MCF 10A (cell line): ENCODE measurements at places on chromosomes 11 and 22. TPM values are rescaled to one million over a fixed set of nuclear protein-coding genes. Genes with fewer than 3 reads are reported as not detected.

GPHA2 gene
- not detected in 2 replicates for total RNA-seq

HBG2 gene
- not detected in 2 replicates for total RNA-seq

MAP6 gene
- not detected in 2 replicates for total RNA-seq

NPTXR gene
- total RNA-seq = 0.93 and 0.96 TPM in 2 replicates

- no peak for DNase-seq
Observed at GRCh38 chr11:13869398-13869886, 93.1 kb upstream of the SPON1 start.

- DNase-seq = peak; percentile 17
Observed at GRCh38 chr22:35915477-35916013, 113.1 kb downstream of the RBFOX2 start.

DNA sequence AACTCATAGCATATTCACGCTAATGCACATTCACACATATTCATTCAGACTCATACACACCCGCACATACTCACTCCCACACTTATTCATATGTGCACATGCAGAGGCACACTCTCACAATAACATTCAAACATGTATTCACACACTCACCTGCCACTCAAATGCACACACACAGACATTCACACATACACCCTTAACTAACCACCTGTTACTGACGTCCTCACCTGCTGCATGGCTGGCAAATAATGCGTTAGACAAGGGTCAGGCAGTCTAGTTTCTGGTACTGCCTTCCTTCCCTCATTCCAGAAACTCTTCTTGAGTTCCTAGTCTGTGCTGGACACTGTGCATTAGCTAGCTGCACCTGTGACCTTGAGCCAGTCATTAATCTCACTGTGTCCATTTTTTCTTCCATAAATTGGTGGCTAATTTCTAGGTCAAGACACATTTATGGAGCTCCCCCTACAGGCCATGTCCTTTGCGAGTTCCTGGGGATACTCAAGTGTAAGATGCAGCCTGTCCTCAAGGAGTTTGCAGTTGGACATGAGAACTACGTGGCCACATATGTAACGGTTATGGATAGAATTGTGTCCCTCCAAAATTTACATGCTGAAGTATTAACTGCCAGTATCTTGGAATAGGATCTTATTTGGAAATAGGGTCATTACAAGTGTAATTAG lies 34.5 kb upstream of the SEZ6L start:
- DNase-seq = no peak

DNA sequence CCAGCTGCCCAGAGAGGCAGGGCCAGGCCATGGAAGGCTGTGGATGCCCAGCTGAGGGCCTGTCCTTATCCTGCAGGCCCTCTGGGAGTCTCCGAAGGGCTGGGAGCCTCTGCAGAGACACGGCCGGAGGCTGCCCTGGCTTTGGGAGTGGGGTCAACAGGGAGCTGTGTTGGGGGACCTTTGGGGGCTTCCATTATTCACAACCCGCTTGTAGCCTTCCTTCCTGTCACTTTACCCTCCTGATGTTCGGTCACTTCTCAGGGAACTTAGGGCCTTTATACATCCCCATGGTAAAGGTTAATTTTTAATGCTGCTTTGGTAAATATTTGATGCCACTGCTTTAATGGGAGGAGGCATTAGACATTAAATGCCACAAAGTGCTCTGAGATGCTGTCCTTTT lies 44.9 kb downstream of the SHISAL1 start:
- no peak for DNase-seq

- DNase-seq = no peak
Observed at GRCh38 chr11:128615076-128615475, 27.7 kb upstream of the ETS1 start.

DNA sequence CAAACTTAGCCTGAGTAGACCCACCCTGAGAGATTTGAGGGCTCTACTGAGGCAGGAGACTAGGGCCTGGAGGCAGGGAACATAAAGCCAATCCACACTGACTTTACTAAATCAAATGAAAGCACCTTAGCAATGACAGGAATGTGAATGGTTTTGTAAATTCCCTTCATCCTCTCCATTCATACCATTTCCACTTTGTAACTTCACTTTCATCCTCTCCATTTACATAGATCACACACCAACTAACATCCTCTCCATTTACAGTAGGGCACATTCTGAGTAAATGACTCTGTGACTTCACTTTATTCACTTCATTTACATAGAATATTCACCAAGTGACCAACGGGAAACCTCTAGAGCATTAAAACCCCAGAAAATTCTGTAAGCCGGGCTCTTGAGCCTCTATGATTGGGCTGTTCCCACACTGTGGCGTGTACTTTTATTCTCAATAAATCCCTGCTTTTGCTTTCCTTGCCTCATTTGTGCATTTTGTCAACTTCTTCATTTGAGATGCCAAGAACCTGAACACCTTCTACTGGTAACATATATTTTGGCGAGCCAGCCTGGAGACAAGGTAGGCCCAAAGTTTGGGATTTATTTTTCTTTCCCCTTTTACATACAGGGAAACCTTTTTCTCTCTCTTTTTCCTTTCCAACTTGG lies 82.9 kb downstream of the PIWIL4 start:
- DNase-seq = no peak

DNA sequence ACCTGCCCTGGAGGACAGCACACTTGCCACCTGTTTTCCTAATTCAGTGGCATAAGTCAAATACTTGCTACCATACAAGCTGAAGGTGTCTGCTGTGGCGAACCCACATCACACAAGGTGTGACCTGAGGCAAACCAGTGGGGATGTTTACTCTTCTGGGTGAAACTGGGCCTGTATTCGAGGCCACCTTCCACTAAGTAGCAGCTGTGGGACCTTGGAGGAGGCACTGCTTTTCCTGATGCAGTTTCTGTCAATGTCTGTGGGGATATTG lies 927.4 kb downstream of the BRD1 start:
- DNase-seq = no peak
